ENCODE measurements at places on chromosomes 7 and 10. TPM values are rescaled to one million over a fixed set of nuclear protein-coding genes. Genes with fewer than 3 reads are reported as not detected.
A peak's percentile ranks its signal among the peaks of the same experiment; 100 is the strongest.

GRCh38 chr7:73778801-73779389 is 8.8 kb upstream of the CLDN3 start:
- no peak for DNase-seq

- DNase-seq = no peak
Observed at GRCh38 chr7:89401690-89402089, 606.2 kb upstream of the TEX47 start.

DNA sequence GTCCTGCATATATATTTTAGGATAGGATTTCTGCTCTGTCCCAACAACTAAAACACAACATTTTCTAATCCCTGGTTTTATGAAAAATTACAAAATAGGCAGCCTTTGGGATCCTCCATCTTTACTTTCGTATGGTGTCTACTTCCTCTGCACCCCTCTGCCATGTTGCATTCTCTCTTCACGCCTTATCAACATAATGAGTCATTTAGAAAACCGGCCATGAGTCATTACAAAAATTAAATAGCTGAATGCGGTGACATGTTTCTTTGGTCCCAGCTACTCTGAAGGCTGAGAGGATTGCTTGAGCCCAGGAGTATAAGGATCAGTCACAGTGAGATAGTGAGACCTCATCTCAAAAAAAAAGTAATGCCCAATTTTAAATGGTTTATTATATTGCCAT is 148.1 kb upstream of the CELF2 start:
- no peak for DNase-seq

- no peak for DNase-seq
Observed at GRCh38 chr10:64071218-64071617, 550.0 kb downstream of the REEP3 start.

DNA sequence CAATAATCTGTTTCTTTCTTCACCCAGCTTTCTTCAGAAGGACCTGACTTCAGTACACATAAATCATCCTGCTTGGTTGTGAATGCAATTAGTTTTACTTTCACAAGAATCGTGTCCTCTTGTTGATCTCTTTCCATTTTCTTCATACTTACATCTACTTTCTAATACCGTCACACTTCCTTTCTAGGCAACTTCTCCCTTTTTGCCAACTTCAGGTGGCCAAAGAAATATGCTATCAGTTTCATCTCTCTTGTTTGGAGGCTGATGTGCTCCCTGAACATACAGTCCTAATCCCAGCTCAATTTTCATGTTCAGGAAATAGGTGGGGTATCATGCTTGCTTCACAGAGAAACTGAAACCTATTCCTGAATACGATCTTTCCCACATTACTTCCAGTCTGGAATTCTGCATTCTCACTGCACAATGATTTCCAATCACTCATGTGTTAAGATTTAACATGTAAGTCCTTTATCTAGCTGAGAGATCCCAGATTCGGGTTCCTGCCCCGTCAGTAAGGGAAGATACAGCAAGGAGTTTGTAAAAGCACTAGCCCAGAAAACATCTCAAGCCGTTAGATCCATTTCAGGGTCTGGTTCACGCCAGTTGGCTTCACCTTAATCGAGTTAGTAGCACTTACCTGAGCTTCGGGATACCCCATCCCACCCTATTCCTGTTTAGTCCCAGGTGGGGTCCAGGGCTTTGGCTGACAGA is 994 bp downstream of the SLC25A28 start:
- DNase-seq = no peak

DNA sequence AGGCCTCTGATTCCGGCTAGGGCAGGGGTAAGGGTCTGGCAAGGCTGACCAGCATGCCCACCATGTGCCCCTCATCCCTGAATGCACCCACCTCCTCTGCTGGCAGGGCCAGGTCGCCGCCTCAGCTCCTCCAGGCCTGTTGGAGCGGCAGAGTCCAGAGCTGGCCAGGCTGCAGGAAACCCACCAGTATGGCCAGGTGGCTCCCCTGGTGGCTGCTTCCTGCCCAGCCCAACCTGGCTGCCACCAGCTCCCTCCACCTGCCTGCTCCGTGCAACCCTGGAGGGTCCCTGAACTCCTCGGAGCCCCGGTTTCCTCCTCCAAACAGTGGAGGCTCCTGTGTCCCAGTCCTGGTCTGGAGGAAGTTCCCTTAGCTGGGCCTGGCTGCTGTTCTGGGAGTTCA is 39.6 kb downstream of the MICALL2 start:
- DNase-seq = no peak

DNA sequence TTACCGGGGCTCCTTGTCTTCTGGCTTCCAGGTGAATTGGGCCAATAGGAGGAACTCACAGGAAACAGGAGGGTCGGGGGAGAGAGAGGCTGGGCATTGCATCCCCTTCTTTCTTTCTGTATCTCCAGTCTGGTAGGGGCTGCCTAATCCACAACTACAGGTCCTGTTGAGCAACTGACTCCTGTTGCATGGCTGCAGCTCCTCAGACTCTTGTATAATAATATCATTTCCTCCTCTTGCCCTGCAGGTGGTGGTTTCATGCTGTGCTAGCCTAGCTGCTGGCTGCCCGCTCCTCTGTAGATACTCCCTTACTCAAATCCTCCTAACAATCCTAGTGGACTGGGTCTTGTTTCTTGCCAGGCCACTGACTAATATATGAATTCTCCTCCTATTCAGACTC is 276.5 kb upstream of the SMIM30 start:
- DNase-seq = no peak

DNA sequence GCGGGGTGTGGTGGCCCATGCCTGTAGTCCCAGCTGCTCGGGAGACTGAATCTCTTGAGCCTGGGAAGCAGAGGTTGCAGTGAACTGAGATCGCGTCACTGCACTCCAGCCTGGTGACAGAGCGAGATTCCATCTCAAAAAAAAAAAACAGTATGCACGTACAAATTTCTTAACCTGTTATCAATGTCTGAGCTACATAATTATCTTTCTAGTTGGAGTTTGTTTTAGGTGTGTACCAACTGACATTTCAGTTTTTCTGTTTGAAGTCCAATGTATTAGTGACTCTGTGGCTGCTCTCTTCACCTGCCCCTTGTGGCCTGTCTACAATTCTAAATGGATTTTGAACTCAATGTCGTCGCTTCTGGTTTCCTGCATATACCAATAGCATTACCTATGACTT is 40.3 kb downstream of the CD36 start:
- DNase-seq = no peak

DNA sequence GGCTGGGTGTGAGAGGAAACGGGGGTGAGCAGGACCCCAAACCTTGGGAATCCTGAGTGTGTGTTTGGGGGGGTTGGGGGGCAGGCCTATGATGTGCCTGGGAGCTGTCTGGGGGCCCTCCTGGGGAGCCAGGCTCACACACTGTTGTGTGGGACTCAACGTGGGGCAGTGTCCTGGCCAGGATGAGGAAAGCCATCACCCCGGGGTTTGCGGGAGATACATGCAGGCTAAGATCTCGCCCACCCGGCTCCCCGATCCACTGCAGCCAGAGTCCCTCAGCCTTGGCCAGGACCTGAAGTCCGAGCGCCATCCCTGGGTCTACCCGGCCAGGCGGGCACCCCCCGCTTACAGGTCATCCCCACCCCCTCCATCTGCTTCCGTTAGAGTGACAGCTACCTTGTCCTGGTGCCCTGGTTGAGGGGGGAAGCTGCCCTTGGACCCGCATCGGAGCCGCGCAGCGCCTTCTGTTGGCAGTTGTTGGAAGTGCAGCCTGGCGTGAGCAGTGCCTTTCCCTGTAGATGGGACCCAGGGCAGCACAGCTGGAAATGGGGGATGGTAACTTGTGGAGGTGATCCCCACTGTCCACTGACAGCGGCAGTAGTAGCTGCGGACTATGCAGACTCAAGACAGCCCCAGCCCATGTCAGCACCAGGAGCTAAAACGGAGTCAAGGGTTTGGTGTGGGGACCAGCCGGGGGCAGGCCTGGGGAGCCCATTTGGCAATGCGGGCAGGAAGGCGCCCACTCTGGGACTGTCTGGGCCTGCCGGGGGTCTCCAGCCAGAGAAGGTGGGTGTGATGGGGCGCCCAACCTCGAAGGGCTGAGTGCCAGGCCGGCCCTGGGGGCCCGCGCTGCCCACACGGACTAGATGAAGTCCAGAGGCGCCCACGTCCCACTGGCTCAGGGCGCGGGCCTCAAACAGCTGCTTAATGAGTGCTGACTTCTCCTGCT is 885.6 kb upstream of the ZNF722 start:
- no peak for DNase-seq

- peak; percentile 53 for DNase-seq
Observed at GRCh38 chr10:11086177-11086840, 68.6 kb downstream of the CELF2 start.

DNA sequence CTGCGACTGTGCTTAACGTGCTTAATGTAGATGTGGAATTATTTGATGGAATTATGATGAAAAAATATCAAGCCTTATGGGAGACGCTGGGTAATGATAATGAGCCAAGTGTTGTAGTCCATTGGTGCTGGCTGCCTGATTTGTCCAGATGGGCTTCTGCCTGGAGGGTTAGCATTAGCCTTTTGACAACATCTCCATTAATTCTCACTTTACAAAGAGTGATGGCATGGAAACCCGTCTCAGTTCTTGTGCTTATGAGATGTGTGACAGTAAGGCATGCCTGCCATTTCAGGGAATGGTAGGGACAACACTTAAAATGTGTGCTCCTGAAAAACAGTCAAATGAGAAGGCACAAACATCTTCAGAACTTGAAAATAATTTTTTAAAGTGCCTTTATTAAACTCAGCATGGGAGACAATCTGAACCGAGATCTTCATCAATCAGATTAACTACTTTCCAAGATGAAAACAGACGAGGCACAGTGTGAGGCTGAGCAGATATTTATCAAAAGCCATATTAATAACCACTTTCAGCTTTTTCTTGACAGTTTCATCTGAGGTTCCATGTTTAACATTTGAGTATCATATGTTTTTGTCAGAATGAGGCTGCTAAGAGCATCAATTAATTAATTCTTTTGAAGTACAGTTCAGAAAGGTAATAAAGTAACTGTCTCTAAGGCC is 473.1 kb downstream of the NXPH1 start:
- no peak for DNase-seq

DNA sequence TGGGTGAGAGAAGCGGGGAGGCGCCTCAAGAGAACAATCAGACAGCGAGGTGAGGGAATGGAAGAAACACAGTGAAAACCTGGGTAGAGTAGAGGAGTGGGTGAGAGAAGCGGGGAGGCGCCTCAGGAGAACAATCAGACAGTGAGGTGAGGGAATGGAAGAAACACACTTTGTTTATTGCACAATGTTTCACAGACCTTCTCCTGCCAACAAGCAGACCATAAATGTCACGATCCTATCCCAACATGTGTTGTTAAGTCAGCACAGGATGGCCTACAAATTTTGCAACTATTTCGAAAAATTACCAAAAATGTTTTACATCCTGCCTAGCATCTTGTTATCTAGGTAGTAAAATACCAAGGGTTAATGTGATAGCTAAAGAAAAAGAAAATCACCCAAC is 115.3 kb downstream of the JAZF1 start:
- DNase-seq = no peak

DNA sequence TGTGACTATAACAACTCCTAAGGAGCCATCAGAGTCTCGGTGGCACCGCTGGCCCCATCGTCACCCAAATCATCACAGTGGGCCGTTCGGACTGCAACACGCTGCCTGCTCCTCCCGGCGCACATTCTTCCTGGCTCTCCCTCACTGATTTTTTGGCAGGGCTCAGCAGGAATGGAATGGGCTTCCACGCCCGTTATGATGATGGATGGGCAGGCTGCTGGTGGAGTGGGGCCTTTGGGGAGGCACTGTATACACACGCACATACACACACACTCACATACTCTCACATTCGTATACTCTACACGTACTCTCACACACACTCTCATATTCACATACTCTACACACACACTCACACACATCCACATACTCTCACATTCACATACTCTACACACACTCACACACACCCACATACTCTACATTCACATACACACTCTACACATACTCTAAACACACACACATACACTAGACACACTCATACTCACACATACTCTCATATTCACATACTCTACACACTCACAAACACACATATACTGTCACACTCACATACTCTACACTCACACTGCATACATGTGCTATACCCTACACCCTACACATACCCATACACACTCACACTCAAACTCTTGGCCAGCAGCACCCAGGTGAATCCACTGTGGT is 99.8 kb downstream of the KCNMA1 start:
- no peak for DNase-seq

- DNase-seq = no peak
Observed at GRCh38 chr7:17155529-17155928, 142.9 kb upstream of the AHR start.

Gene SORBS1
- 1,087 TPM for total RNA-seq

Gene AS3MT
- 29.3 TPM for total RNA-seq

Gene MARVELD1
- 2.8 TPM for total RNA-seq

Gene DNAH11
- total RNA-seq = 0.24 TPM

Gene SPDYE8
- total RNA-seq = not detected

Gene COBL
- total RNA-seq = 93.0 TPM

Gene ZNF655
- total RNA-seq = 37.6 TPM

Gene AP4M1
- 10.5 TPM for total RNA-seq

Gene ATOH7
- not detected for total RNA-seq

Gene NODAL
- total RNA-seq = not detected

Gene MMD2
- total RNA-seq = not detected

Gene PDK4
- 276 TPM for total RNA-seq

Gene POLR2J2
- total RNA-seq = 2.3 TPM

Gene KRIT1
- total RNA-seq = 32.6 TPM
